ENCODE measurements at places on chromosomes 6 and 20.

- DNase-seq: no peak
Observed at GRCh38 chr6:137136065-137136464, 37.4 kb downstream of the IL22RA2 start.

DNA sequence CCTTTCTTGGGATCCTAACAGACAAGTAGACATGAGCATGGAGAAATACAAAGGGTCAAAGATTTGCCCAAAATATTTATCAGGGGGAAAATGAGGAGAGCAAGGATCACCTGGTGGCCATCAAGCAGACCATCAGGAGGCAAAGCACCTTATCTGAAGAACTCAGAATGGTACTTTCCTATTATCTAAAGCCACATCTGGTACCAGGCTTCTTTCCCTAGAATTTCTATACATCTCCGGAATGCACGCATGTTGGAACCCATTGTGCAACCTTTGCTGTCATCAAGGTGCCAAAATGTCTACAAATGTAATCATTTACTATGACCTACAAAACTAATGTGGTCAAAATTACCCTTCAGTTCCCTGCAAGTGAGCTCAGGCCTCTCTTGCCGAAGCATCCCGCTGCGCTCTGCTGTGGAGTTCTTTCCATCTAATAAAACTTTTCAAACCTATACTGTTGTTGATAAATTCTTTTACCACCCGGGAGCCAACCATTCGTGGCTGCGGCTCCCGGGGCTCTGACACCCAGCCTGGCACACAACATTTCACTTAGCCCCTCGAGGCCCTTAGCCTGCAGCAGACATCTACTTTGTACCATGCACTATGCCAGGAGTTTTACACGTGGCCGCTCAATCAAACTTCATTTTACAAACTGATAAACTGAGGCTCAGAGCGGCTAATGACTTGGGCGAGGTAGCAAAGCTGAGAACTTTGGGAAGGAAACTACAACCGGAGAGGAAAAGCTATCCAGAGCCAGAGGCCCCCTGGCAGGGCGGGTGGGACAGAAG is 3.8 kb upstream of the CPXM1 start:
- DNase-seq: no peak

GRCh38 chr6:33205191-33206026 is 954 bp downstream of the HSD17B8 start:
- no peak for DNase-seq

GRCh38 chr6:45609141-45609638 is 231.5 kb upstream of the SUPT3H start:
- DNase-seq: no peak

DNA sequence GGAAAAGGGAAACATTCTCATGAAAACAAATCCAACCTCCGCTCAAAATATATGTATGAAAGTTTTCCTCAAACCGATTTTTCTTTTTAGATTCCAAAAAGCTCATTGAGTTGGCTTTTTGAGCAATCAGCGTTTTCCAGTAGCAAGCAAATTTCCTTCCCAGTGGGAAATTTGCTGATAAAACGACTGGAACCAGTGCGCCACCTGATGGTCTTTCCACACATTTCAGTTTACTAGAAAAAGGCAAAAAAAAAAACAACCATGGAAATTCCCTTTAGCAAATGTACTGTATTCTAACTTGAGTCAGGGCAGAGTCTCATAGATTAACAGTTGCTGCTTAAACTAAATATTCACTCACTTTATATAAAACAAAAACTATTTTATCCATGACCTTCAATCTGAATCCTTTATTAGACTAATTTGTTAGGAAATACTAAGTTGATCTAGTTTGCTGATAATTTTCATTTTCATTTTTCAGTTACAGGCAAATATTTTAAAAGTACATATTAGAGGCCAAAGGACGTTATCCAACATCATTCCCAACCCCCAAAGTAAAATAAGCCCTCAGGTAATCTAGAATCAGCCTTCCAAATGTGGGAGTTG is 271.5 kb downstream of the FOXA2 start:
- peak; percentile 20 for DNase-seq

GRCh38 chr6:125245523-125246264 is 56.1 kb downstream of the HDDC2 start:
- DNase-seq: no peak

GRCh38 chr6:136169394-136170148 is 80.5 kb downstream of the MTFR2 start:
- DNase-seq: no peak

DNA sequence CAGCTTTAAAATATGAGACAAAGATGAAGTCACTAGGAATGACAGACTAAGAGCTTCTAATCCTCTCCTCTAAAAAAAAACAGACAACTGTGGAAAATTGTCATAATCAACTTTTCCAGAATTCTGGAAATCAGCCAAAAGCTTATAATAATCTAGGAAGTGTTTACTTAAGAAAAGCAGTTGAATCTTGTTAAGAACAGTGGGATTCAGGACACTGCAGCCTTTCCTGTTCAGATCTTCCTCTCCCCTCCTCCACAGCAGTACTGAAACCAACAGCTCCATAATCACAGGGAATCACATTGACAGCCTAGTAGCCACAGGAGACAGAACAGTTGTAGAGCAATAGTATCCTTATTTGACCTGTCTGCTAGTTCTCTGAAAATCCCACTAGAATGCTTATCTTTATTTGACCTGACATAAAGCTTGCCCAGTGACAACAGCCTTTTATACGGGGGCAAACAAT is 41.6 kb downstream of the IBTK start:
- no peak for DNase-seq

- DNase-seq: no peak
Observed at GRCh38 chr6:117298941-117299340, 33.6 kb downstream of the VGLL2 start.

Data from NCI-H2029 treated with DMSO at 0.1 percent for 48 hours (cell line).